Activated naive CD4-positive, alpha-beta T cell (primary cell): ENCODE measurements at places on chromosomes 5 and 9.

DNA sequence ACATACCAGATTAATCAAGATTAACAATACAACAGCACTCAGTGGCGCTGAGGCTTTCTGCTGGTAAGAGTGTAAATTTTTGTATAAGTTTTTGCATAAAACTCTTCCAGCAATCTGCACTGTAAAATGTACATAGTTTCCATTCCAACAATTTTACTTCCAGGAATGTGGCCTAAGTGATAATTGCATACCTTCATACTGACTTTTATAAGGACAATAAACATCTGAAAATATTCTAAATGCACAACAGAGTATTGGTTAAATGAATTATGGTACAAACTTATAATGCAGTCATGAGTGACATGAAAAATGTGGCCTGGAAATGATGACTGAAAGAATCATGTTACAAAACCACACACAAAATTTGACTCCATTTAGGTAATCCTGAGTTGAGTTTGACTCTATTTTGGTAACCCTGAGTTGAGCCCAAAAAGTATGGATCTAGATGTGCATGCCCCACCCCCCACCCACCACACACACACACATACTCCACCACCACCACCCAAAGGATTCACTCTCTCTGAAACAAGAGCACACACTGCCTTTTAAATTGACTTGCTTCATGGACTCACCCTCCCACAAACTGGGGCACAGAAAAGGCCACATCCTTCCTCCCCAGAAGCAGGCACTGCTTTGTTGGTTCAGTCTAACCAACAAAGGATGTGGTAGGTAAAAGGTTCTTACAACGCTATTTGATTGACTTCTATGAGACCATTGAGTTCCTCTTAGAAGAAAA lies 137.6 kb downstream of the SUSD1 start:
- DNase-seq = peak; percentile 34

DNA sequence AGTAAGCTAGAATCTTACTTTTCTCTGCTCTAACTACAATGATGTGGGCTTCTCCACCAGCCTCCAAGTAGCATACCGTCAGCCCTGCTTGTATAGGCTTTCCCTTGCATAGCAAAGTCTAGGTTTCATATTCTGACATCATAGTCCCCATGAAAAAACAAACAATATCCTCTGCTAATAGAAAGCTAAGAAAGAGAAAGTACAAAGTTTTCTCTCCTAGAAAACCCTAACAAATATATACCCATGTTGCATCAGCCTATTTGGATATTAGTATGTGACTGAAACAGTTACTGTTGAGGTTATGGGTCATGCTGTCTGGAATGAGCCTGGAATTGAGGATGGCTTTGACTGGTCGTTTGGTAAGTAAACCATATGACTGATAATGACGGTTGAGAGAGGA lies 1696.0 kb downstream of the MAT2B start:
- no peak for DNase-seq

GRCh38 chr5:126461838-126462237 lies 38.6 kb downstream of the GRAMD2B start:
- no peak for DNase-seq

GRCh38 chr5:10987925-10988504 lies 227.0 kb upstream of the DAP start:
- DNase-seq = peak; percentile 32

DNA sequence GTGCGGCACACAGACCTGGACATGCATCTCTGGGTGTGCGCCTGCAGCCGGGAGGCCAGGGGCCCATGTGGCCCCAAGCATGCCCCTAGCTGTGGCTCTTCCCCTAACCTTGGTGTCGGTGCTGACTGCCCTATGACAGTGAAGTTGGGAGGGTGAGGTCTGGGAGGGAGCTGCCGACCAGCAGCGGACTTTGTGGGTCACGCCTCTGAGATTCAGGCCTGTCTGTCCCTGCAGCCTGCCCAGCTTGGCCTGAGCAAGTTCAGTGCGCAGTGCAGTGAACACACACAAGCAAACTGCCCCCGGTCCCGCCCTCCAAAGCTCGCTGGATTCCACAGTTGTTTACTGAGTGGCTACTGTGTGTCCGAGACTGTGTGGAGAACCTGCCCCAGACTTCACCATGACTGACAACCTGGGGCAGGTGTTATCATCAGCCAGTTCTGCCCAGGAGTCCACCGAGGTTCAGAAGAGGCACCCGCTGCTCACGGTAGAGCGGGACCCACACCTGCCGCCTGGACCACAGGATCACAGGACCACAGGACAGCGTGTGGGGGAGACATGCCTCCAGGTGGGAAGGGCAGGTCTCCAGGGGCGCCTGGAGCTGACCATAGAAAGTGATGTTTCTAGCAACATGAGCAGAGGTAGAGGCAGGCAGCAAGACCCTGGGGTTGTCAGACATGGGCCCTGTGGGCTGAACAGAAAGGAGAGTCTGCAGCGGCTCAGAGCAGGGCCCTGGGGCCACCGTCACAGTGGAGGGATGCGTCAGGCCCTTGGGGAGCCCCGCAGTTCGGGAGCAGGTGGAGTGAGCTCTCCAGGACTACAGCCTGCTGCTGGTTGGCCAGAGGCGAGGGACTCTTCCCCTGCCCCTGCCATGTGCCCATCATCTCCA lies 105.1 kb downstream of the PHF2 start:
- no peak for DNase-seq
